ENCODE measurements at places on chromosomes 4 and X. TPM values are rescaled to one million over a fixed set of nuclear protein-coding genes. Genes with fewer than 3 reads are reported as not detected.

Gene UBA6
- 37.9 TPM for total RNA-seq

Gene ARX
- total RNA-seq, result 0.06 TPM

Gene CITED1
- 8.6 TPM for total RNA-seq

Gene CCKAR
- 0.12 TPM for total RNA-seq

Gene FHDC1
- total RNA-seq, result 5.2 TPM

Gene ZDHHC15
- 5.1 TPM for total RNA-seq

Gene IBSP
- total RNA-seq, result not detected

Gene GAGE2A
- total RNA-seq, result not detected

Gene TMEM185A
- 35.7 TPM for total RNA-seq

Gene RAB33A
- 1.3 TPM for total RNA-seq

Gene PCSK1N
- 38.5 TPM for total RNA-seq

Gene FAM241A
- 1.3 TPM for total RNA-seq

Gene IL15
- total RNA-seq, result 4.0 TPM

Gene NAP1L3
- total RNA-seq, result 6.4 TPM

Gene HERC5
- 4.9 TPM for total RNA-seq

Gene USP17L12
- total RNA-seq, result not detected

Gene AFM
- total RNA-seq, result 10.0 TPM

Gene DRP2
- 2.9 TPM for total RNA-seq

Gene PRRG1
- total RNA-seq, result 18.2 TPM

Gene STATH
- total RNA-seq, result not detected

Gene VCX3B
- total RNA-seq, result not detected

Gene IL1RAPL2
- total RNA-seq, result 1.6 TPM

Gene MAGEB18
- total RNA-seq, result not detected

Gene PLS3
- total RNA-seq, result 146 TPM

Gene USP27X
- 6.7 TPM for total RNA-seq

Gene MAGEA4
- total RNA-seq, result not detected

Gene MAGEA2
- total RNA-seq, result not detected

Gene GLRA3
- under 0.01 TPM for total RNA-seq

Gene SMIM43
- total RNA-seq, result 0.23 TPM

Gene CYLC1
- not detected for total RNA-seq

Gene LRIT3
- total RNA-seq, result 0.47 TPM

Gene USP26
- not detected for total RNA-seq

Gene COX18
- total RNA-seq, result 23.9 TPM

Gene CT45A5
- not detected for total RNA-seq

Gene HEPH
- 53.5 TPM for total RNA-seq

Gene APLN
- 2.8 TPM for total RNA-seq

Gene DGAT2L6
- total RNA-seq, result 0.29 TPM

Gene TACR3
- 1.6 TPM for total RNA-seq

Gene TAF7L
- 0.18 TPM for total RNA-seq

Gene TRIM60
- not detected for total RNA-seq

Gene PPEF1
- 0.41 TPM for total RNA-seq

Gene HS6ST2
- total RNA-seq, result 29.4 TPM

Gene VSIG1
- 0.64 TPM for total RNA-seq

Gene LRAT
- total RNA-seq, result 0.58 TPM

Gene ASB12
- 5.5 TPM for total RNA-seq

Gene ZNF141
- total RNA-seq, result 33.2 TPM

Gene RPL9
- 1,202 TPM for total RNA-seq

Gene SPANXA1
- total RNA-seq, result not detected

Gene SCRG1
- total RNA-seq, result not detected

Gene SATL1
- total RNA-seq, result 0.35 TPM

Gene TMEM184C
- total RNA-seq, result 49.2 TPM

Gene RTL5
- 10.6 TPM for total RNA-seq

Gene MAGEC2
- total RNA-seq, result not detected
